ENCODE measurements at places on chromosomes 7 and 10.

GRCh38 chr10:70673043-70673928 is 980 bp downstream of the ADAMTS14 start:
- no peak for DNase-seq

GRCh38 chr10:105679781-105680180 is 1038.7 kb downstream of the SORCS3 start:
- no peak for DNase-seq

GRCh38 chr7:113444261-113444660 is 325.9 kb upstream of the SMIM30 start:
- no peak for DNase-seq

GRCh38 chr7:37216923-37217322 is 231.7 kb downstream of the ELMO1 start:
- no peak for DNase-seq

- DNase-seq, result no peak
These were observed 103.8 kb downstream of the SORBS1 start for GRCh38 chr10:95457319-95457886.

- DNase-seq, result no peak
These were observed 10.1 kb downstream of the GPR146 start for GRCh38 chr7:1054438-1054837.

DNA sequence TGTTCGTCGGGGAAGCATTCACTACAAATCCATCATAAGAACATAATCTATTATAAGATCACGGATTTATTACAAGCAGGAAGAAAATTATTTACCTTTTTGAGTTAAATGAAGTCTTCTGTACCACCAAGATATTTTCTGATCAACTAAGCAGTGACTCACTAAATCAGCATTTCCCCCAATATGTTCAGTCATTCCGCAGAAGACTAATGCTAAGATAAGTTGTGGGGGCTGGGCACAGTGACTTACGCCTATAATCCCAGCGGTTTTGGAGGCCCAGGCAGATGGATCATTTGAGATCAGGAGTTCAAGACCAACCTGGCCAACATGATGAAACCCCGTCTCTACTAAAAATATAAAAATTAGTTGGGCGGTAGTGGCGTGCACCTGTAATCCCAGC is 144.2 kb upstream of the EGR2 start:
- DNase-seq, result no peak

- no peak for DNase-seq
These were observed 450.7 kb downstream of the HTR7 start for GRCh38 chr10:90407131-90407530.

- DNase-seq, result no peak
These were observed 7.0 kb downstream of the WDR91 start for GRCh38 chr7:135204341-135204749.

DNA sequence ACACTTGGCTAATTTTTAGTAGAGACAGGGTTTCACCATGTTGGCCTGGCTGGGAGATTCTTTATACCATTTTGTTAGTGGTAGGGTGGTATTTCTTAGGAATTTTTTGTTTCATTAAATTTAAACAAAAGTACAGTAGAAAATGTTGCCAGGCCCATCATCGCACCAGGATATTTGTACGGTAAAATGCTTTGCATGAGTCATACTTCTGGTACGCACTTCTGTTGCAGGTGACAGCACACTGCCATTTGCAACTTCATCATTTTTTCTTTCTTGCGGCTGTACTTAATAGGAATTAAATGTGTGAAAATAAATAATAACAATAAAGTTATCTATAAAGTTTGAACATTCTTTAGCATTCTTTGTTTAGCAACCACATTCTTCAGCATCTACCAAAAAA is 195.6 kb downstream of the SKAP2 start:
- no peak for DNase-seq

DNA sequence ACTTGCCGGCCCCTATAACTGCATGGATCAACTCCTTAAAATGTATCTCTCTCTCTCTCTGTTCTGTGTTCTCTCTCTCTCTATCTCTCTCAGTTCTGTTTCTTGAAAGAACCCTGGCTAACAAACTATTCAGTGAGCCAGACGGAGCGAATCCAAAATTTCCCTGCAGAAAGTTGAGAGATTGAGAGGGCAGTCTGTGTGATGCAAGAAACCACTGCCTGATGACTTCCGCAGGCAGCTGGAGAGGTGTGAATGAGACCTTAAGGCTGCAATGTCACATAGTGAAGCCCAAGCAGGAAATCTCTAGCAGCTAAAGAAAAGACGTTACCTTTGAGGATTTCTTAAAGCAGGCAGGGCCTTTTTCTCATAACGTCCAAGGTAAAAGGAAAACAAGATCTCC is 17.3 kb downstream of the FAM107B start:
- DNase-seq, result no peak

- DNase-seq, result no peak
These were observed 714.5 kb upstream of the POT1 start for GRCh38 chr7:125644109-125644508.

GRCh38 chr10:101310529-101311184 is 43.3 kb upstream of the BTRC start:
- no peak for DNase-seq

GRCh38 chr7:37540917-37541316 is 92.3 kb upstream of the ELMO1 start:
- DNase-seq, result no peak

DNA sequence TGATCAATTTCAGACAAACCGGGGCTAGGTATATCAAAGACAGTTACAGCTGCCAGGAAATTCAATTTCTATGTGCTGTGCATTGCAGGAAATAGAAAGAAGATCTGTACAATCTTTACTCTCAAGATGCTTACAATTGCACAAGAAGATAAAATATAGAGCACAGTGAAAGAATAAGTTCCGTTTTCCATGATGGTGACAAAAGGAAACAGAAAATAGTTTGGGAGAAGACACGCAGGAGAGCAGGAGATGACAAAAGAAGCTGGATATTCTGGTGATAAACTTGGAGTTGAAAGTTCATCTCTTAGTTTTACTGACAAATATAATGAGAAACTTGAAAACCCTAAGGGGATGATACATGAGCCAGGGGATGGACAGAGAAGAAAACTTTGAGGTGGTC is 646.0 kb downstream of the PARD3 start:
- no peak for DNase-seq

GRCh38 chr7:79084423-79084822 is 369.0 kb downstream of the MAGI2 start:
- DNase-seq, result no peak

DNA sequence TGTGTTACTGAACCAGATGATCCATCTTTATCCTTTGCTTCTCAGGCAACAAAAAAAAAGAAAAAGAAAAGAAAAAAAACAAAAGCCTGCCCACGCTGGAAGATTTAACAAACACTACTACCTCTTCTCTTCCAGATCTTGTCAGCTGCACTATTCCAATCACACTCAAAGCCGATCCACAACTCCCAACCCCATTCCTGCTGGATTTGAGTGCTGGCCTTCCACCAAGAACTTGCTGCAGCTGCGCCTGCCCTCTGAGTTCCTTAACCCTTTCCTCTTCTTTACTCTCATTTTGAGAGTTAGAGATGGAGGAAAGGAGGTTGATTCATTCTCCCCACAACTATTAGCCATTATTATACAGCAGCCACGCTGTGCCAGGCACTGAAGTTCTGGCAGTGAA is 16.0 kb upstream of the ITGA8 start:
- DNase-seq, result no peak

DNA sequence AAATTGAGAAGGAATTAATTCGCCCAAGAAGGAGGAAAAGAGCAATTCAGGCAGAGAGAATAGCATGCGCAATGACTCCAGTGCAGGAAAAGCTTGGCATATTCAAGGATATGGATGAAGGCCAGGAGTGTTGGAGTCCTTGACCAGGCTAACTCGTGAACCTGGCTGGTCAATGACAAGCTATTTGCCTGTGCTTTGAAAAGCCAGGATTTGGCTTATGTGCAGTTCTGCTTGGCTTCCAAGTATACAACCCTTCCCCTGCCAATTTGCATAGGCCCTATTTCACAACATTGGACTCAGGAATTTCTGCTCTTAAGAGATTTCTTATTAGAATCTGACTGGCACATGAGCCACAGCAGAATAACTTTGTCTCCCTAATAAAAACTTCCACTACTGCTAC is 72.3 kb upstream of the SP8 start:
- DNase-seq, result no peak

- DNase-seq, result no peak
These were observed 10.7 kb downstream of the NODAL start for GRCh38 chr10:70430493-70431445.

GRCh38 chr7:2511769-2512168 is 7.8 kb upstream of the LFNG start:
- no peak for DNase-seq

DNA sequence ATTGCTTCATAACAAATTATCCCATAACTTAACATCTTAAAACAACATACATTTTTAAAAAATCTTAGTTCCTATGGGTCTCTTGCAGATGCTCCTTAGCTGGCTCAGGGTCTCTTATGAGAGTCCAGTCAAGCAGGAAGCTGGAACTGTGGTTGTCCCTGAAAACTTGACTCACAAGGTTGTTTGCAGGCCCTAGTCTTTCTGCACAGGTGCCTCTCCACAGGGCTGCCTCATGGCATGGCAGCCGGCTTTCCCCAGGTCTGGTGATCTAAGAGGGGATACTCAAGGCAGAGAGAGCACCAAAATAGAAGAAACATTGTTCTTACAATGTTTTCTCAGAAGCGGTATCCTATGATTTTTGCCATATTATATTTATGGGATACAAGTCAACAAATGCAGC is 127.1 kb downstream of the CDK14 start:
- no peak for DNase-seq

- no peak for DNase-seq
These were observed 146.5 kb downstream of the SEC23IP start for GRCh38 chr10:120039046-120039445.

DNA sequence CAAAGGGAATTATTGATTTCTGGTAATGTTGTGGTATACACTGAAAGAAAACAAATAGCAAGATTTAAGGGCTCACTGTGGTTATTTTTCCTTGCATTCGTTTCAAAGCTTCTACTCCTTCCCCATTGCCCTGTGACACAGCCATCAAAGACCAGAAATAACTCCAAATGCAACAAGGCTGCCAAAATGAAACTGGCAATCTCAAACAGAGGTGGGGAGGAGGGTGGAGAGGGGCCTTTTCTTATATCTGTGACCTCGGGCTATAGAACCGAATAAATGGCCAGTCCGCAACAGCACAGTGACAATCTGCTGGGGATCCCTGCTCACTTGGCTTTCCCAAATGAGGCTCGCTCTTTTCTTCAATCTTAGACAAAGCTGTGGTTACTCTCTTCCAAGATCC is 17.4 kb upstream of the SPOCK2 start:
- no peak for DNase-seq

DNA sequence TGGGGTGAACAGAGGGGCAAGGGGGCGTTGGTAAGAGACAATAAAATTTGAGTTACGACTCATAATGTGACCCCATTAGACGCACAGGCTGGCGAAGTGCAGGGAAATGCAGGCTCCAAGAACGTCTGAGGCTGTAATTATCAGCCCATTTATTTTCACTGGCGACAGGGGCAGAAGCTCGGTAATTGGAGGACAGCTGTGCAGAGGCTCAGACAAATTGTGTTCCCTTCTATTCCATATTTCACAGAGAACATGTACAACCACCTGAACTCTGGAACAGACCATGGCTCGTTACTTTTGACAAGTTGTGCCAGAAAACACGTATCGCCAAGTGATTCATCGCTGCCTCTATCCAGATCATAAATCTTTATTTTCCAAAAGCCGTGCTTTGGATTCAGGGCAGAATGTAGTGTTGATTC is 137.3 kb upstream of the FRMD4A start:
- no peak for DNase-seq
